A549 treated with CpdA at 1 μM for 4 hours (cell line): ENCODE measurements at places on chromosomes 7 and 10. TPM values are rescaled to one million over a fixed set of nuclear protein-coding genes. Genes with fewer than 3 reads are reported as not detected.

GPR37 gene
- 0.43 to 0.85 TPM (median 0.71 TPM) in 5 replicates for total RNA-seq

CCDC3 gene
- total RNA-seq = 0.57 to 0.94 TPM (median 0.89 TPM) in 5 replicates

MYL7 gene
- not detected in 5 replicates for total RNA-seq

TRIM73 gene
- 1.3 to 2.6 TPM (median 1.9 TPM) in 5 replicates for total RNA-seq

ZNF365 gene
- total RNA-seq = 0.83 to 0.97 TPM (median 0.90 TPM) in 5 replicates
